ENCODE measurements at places on chromosomes 1 and 21.

DNA sequence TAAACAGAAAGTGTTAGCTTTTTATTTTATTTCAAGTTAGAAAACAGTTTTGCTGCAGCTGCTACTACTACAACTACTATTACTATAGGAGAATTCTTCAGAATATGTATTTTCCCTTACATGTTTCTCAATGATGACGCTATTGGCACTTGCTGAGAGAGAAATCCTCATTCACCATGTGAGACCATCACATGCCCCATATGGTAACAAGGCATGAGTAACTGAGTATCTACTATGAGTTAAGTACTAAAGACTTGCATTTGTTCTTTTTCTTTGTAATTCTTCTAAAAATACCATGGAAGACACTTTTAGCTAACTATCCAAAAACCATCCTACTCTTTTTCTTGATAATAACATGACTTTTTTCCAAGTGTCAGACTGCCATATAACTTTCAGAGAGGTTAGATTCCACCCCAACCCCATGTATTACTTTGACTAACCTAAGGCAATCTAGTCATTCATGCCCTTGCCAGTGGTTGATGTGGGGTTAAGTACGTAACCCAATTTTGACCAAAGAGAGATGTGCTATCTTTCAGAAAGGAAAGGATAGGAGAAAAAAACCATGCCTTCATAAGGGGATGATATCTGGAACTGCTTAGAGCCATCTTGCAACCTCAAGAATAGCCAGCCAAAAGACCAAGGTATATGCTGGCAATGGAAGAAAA is 42.9 kb downstream of the COP1 start:
- no peak for DNase-seq

DNA sequence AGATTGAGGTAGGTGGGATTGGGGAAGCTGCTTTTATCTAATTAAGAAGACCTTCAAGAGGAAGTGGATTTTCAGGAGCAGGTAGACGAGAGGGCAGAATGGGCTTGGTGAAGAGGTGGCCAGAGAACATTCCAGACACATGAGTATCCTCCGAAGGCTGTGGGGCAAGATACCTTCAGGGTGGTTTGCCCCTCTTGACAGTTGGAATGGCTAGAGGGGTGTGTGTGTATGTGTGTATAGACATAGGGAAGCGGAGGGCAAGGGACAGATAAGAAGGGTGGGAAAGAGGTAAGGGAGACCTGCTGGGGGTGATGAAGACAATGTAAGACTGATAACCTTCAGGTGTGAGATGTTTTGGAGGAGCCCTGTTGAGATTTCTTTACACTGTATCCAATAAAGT is 46.8 kb upstream of the TSPAN2 start:
- DNase-seq: no peak

- no peak for DNase-seq
These were observed at the start of gene CYYR1 for GRCh38 chr21:26572702-26573381. TSS of gene CYYR1 (minus strand) at chr21:26573286. CDS start at chr21:26572940, 346 bp downstream.

DNA sequence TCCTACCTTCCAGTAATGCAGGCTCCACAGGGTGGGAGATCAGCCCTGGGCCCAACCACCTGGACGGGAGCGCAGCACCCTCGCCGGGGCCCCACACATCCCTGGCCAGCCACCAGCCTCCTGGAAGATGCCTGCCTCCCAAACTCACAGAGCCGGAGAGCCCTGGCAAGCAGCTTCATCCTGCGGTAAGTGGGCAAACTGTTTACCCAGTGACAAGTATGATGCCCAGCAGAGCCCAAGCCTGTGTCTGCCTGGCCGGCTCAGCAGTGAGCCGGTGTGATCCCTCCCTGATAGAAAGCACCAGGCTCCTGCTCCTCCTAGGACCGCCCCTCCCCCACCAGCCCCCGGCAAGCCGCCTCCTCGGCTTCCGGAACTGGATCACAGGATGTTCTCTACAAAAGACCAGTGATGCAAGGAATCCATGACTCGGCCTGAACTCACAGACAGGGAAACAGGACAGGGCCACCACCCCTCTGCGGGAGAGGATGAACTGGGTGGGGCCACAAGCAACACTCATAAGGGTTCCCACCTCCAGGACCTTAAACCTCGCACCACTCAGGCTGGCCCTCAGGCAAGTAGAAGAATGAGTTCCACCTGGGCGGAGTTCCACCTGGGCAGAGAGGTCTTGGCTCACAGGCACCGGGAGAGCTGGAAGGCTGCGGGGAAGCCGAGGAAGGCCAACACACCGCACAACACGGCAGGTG is 7.9 kb downstream of the ACOT7 start:
- DNase-seq: no peak

DNA sequence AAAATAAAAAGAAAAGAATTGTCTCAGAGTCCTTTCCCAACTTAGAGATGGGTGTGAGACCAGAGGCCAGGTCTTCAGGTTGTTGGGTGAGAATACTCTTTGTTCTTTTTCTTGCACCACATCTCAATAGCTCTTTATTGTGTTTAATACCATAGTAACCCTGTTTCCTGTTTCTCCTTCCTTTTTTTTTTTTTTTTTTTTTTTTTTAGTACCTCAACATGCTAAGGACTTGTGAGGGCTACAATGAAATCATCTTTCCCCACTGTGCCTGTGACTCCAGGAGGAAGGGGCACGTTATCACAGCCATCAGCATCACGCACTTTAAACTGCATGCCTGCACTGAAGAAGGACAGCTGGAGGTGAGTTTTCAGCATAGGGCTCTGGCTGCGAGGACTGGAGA is 24.4 kb downstream of the CELF3 start:
- no peak for DNase-seq

- no peak for DNase-seq
These were observed 594 bp downstream of the HDGF start for GRCh38 chr1:156750711-156751450.

GRCh38 chr21:44078411-44078981 is 28.7 kb upstream of the PWP2 start:
- DNase-seq: no peak

DNA sequence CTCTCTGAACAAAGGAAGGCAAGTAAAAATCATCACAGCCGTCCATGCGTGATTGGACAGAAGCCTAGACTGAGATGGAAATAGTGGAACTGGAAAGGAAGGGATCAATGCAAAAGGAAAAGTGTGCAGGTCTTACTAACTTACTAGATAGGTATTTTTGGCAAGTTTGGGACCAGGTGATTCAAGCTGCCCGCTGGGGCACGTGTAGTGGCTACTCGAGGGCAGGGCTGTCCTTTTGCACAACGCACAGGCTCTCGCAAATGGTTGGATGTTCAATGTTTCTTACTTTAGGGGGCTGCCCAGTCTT is 566 bp upstream of the ALG6 start:
- no peak for DNase-seq

GRCh38 chr1:208300084-208300770 is 56.0 kb upstream of the PLXNA2 start:
- no peak for DNase-seq

GRCh38 chr1:193077991-193078390 is 18.6 kb downstream of the RO60 start:
- DNase-seq: no peak

DNA sequence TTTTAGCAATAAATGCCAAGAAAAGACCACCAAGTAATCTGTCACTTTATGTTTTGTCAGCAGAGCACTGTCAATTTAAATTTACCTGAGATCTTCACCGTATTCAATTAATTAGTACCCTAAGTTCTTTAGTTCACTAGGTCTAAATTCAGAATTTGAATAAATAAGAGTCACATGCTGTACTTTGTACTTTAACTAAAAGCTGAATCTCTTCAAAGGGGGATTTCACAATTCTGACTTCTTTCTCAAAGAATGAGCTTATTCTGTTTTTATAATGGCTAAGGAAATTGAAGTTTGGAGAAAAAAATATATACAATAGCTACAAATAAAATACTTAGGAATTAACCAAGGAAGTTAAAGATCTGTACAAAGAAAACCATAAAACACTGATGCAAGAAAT is 2.1 kb upstream of the GNG5 start:
- no peak for DNase-seq

DNA sequence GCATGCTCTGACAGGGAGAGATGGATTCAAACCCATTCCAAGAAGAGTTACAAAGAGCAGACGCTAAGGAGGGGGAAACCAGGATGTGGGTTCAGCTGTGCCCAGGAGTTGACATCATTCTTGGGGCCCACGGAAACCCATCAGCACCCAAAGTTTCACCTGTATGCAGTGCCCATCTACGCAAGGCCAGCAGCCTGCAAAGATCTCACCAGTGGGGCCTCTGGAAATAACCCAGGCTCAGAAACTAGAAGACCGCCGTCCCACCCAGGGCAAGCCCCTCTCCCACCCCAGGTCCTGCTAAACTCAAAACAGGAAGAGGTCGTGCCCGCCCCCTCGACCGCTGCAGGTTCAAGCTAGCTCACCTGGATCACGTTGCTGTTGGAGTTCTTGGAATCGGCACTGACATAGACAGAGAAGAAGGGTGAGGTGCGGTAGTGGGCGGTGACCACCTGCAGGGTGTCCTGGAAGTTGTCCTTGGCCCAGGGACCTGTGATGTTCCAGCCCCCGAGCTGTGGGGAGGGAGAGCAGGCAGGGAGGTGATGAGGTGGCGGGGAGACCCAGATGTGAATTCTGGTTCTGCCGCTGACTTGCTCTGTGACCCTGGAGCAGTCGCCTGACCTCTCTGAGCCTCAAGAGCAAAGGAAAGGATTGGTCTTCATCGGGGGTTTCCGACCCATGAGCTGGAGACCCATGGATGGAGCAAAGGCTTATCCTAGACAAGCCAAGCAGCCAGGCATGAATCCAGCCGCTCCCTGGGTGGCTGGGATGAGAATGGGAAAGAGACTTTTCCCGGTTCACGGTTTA is 31.7 kb downstream of the ECE1 start:
- no peak for DNase-seq

DNA sequence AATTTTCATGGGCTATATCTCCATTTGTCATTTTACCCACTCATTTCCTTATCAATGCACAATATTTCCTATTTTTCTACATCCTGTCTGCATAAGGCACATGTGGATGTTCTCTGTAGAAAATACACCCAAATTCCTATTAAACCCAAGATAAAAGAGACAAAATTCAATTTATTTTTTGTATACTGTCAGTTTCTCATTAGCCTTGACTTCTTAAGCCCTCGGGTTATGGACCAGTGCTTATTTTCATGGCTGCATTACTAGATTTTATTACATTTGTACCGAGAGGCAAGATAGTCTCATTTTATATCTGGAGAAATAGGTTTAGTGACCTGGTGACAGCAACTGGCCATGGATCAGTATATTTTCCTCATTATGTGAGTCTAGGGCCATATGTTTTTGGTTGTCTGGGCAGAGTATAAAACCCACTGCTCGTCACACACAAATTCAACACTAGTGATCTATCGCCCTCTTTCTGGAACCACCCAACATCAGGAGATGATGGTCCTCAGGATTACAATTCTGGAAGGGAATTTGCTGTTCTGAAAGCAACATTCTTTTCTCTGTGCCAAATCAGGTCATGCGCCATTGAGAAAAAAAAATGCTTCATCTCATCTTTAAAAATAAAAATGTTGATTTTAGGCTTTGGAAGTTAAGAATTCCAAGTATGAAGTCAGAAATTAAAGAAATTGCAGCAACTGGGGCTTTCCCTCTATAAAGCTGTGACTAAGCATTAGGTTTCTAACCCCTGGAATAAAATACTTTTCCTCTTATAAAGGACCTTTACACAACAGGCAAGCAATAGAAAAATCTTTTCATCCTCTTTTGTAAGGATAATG is 81.4 kb downstream of the ASTN1 start:
- DNase-seq: no peak

GRCh38 chr21:46023555-46023954 is 42.0 kb downstream of the COL6A1 start:
- no peak for DNase-seq

DNA sequence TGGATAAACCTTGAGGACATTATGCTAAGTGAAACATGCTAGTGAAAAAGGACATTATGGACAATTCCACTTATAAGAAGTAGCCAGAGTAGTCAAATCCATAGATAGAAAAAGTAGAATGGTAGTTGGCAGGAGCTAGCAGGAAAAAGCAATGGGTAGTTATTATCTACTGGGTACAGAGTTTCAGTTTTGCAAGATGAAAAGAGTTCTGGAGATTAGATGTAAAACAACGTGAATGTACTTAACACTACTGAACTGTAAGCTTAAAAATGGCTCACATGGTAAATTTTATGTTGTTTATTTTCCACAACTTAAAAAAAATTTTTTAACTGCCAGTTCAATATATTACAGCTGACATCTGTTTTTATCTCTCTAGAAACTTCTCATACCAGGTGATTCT is 19.4 kb downstream of the JAK1 start:
- no peak for DNase-seq

DNA sequence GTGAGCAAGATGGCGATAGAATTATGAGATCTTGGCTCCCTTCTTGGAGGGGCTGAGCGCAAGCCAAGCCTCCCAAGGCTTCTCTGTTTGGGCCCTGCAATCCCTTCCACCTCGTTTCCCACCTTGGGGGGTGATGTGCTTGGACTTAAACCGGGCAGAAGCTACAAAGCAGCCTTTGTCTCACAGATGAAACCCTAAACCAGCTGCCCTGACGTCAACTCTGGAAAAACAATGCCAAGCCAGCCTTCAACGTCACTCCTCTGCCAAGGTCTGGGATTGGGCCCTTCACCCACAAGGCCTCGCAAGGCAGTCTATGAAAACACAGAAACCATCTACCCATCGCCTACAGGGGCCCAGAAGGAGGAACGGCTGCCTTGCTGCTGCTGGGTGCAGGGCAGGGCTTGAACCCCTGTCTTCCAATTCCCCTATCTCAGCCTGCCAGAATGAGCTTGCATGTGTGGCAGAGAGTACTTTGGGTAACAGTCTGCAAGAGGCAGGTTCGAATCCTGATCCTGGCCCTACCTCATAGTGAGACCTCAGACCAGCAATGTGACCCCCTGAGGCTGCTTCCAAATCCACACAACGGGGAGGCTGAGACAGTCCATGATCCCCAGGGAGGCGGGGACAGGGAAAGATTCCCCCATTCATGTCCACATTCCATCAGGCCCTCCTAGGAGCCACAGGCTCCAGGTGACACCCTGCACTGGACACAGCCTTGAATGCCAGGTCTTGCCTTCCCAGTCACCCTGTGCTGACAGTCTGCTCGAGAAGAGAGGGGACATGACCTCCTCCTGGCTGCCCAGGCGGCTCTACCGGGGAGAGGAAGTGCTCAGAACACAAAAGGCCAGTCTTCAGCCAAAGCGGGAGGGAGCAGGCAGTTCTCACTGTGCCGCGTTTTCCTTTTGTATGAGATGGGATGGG is 15.0 kb downstream of the IFFO2 start:
- no peak for DNase-seq

DNA sequence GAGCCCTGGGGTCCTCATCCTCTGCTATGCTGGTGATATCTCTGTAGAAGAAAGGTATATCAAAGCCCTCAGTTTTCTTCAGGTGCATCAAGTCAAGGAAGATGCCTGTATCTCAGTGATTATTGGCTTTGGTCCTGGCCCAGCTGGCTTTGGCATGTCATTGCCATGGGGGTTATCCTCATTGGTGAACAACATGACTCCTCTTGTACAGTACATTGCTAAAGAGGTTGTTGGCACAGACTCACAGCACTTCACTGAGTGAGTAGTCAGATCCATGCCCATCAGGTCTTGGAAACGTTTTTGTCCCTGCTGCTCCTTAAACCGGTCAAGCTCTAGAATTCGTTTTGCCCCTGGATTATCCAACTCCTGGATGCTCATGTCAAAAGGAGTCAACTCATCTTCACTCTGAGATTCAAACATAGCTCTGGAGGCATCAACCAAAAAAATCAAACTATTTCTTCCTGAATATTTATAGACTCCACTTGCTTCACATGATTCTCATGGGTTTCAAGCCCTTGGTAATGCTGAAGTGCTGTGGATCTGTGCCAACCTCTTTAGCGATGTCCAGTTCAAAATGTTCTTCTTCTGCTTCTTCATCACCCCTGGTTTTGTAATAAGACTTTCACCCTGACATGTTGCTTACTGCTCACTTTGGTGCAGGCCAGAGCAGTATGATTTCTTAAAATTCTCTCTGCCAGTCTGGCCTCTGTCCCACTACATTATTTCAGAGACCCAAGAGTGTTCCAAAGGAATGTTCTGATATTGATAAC is 43.0 kb upstream of the RAB3GAP2 start:
- no peak for DNase-seq

Measured in NCI-H187 treated with DMSO at 0.1 percent for 48 hours (cell line).